ENCODE measurements at places on chromosomes 7 and 10.

GRCh38 chr10:114328874-114329273 lies 75.4 kb downstream of the AFAP1L2 start:
- DNase-seq: no peak

DNA sequence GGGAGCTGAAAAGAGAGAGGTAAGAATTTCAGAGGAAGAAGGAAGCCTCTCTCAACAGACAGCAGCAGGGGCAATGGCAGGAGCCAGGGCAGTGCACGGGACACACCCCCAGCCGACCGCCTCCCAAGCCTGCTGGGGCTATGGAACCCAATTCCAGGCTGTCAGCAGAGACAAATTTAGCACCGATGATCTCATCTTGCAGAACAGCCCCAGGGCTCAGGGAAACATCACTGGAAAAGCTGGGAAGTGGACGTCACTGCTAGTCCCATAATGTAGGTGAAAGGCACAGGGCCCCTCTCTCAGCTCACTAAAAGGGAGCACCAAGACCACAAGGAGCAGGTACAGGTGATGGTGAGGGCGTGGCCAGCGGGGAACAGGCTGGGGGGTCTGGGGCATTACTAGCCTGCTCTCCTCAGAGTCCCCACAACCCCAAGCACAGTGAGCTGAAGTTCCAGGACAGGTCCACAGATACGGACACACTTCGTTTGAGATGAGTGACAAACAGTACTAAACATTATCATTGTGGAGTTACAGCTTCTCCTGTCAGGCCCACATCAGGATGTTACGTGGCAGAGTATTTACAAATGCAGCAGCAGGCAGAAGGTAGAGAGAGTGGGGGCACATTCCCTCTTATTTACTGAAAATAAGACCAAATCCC lies 103.7 kb downstream of the PLXNA4 start:
- no peak for DNase-seq

DNA sequence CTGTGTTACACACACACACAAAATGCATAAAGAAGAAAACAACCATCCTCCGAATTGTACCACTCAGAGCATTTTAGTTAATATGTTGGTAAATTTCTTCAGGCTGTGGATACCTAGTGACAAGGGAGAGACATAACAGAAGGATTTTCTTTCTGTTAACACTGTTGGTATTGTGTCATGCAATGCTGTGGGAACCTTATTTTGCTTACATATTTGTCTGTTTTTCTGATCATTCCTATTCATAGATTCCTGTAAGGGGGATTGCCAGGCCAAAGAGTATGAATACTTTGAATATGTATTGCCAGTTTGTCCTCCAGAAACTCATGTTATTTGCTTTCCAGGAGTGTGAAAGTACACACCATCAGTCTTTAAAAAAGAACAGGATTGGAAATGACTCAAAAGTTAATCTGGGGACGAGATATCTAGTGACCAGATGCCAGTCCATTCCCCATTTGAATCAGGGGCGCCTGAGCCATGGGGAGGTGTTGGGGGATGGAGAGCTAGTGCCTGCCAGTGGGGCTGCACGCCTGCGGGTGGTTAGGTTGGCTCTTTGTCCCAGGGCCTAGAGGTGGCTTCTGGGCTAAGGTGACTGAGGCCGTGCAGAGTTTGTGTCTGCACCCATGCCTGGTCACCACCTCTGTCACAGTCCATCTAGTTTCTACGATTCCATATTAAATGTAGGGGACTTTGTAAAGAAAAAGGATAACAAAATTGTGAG lies 142.0 kb downstream of the PTPN20 start:
- DNase-seq: no peak

GRCh38 chr7:5278766-5279165 lies 4.0 kb upstream of the SLC29A4 start:
- no peak for DNase-seq

Measured in CD4-positive, alpha-beta T cell treated with Interleukin-17A for 1 hour (primary cell).